Cardiac atrium fibroblast (primary cell): ENCODE measurements at places on chromosomes 1 and 21. TPM values are rescaled to one million over a fixed set of nuclear protein-coding genes. Genes with fewer than 3 reads are reported as not detected.

OR2T3 gene
- total RNA-seq: not detected in 2 replicates

CLCA4 gene
- total RNA-seq: not detected in 2 replicates

PKLR gene
- not detected in 2 replicates for total RNA-seq

CYP4A22 gene
- total RNA-seq: not detected in 2 replicates

DTL gene
- 2.6 and 6.5 TPM in 2 replicates for total RNA-seq

TOMM40L gene
- 6.0 and 6.9 TPM in 2 replicates for total RNA-seq

CLIC6 gene
- total RNA-seq: not detected in 2 replicates

INTS7 gene
- 7.6 and 10.3 TPM in 2 replicates for total RNA-seq

RUNX1 gene
- 8.1 and 13.0 TPM in 2 replicates for total RNA-seq

PDC gene
- not detected in 2 replicates for total RNA-seq

PROK1 gene
- not detected in 2 replicates for total RNA-seq

RPS6KC1 gene
- total RNA-seq: 10.8 and 13.0 TPM in 2 replicates

ZSCAN20 gene
- total RNA-seq: 9.7 and 12.2 TPM in 2 replicates
